ENCODE measurements at places on chromosomes 12 and 14.

- DNase-seq, result peak; percentile 69
Observed at GRCh38 chr12:113135178-113136127, at the start of gene RASAL1. Gene RASAL1 (minus strand): TSS chr12:113135761. CDS start chr12:113135462, 299 bp downstream.

DNA sequence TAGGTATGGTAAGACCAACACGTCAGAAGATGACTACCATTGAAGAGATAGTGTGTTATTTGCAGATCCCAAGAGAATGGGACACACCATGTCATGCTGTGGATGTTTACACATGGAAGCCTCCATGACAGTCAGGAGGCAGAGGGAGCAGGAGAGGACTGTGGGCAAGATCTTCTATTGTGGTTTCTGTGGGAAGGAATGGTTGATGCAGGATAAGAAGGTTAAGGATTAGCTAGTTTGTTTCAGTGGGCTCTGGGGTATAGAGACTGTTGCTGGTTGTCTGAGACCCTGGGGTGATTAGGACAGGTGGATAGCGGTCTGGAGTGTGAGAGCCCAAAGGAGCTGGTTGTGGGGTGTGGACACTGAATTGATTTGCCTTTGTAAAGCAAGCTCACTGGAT lies 23.3 kb downstream of the TAS2R7 start:
- no peak for DNase-seq

- DNase-seq, result peak; percentile 61
Observed at GRCh38 chr12:13100882-13101769, 2.3 kb downstream of the GSG1 start.

- DNase-seq, result no peak
Observed at GRCh38 chr12:56391721-56392120, 29.1 kb upstream of the APOF start.

GRCh38 chr14:100155049-100155621 lies 4.3 kb downstream of the DEGS2 start:
- DNase-seq, result no peak

DNA sequence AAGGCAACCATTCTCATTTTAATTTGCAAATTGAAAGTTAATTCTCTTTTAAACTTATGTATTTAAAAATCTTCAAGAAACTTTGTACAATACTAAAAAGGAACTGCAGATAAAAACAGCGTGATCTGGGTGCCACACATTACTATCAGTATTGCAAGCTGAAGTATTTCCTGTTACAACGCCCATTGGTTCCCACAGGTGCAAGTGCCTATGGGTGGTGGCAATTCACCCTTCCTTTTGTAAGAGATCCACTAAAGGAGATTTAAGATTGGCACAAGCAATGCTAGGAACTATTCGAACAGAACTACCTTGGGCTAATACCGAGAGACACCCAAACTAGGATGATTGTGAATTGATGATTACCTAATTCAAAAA lies 13.2 kb downstream of the TAOK3 start:
- DNase-seq, result no peak

DNA sequence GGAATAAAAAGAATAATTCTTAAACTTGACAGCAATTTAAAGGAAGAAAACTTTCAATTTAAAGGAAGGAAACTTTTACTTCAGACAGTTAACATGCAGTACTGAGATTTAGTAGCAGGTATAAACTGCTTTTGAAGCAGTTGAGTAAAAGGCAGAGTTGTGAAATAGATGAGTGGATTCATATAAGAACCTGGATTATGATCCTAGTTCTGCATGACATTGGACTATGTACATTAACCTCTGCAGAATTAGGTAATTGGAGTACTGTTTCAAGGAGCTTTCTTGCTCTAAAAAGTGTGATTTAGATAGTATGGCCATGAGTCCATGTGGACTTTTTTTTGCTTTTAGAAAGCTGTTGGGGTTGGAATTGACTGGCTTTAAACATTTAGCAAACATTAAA lies 29.7 kb downstream of the ATP2A2 start:
- DNase-seq, result no peak

GRCh38 chr14:100292301-100292775 lies 13.9 kb downstream of the SLC25A29 start:
- DNase-seq, result no peak

- DNase-seq, result no peak
Observed at GRCh38 chr14:90559811-90560492, 163.1 kb downstream of the CALM1 start.

- DNase-seq, result no peak
Observed at GRCh38 chr14:89255852-89256251, 161.2 kb downstream of the FOXN3 start.

DNA sequence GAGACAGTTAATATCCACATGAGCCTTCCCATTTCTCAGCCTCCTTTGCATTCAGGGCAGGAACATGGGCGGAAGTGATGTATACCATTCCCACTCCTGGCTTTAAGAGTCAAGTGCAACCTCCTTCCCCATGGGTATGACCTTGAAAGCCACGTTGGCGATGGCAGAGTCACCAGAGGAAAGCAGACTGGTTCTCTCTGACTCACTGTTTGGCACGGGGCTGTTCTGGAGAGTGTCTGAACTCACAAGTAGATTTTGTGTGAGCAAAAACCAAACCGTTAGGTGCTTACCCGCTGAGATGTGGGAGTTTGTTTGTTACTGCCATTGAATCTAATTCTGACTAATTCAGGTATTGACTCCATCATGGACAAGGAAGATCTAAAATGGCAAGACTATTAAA lies 36.7 kb upstream of the PZP start:
- DNase-seq, result no peak

GRCh38 chr14:68800390-68800789 lies 7.5 kb upstream of the ZFP36L1 start:
- no peak for DNase-seq

GRCh38 chr14:52694761-52695480 lies 437 bp downstream of the ERO1A start:
- DNase-seq, result peak; percentile 40

DNA sequence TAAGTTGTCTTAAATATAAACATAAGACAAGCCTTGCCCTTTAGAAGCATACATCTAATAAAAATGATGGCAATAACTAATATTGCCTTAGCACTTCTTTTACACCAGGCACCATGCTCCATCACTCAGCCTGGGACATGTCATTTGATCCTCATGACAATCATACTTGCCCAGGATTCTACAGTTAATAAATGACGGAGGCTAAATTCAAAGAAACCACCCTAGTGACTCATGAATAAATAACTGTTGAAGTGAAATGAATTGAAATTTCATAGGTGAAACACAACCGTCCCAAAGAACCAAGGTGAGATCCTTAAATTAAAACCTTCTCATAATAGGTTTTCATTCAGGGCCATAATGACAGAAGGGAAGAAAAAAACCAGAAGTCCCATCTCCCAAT lies 89.5 kb downstream of the GRIN2B start:
- DNase-seq, result no peak

- no peak for DNase-seq
Observed at GRCh38 chr12:5295996-5296395, 135.9 kb upstream of the NTF3 start.

GRCh38 chr14:23464700-23465099 lies 4.8 kb upstream of the NGDN start:
- DNase-seq, result no peak

- no peak for DNase-seq
Observed at GRCh38 chr12:49111206-49111605, 559 bp upstream of the LMBR1L start.

GRCh38 chr12:68304626-68305025 lies 27.5 kb downstream of the MDM1 start:
- no peak for DNase-seq

DNA sequence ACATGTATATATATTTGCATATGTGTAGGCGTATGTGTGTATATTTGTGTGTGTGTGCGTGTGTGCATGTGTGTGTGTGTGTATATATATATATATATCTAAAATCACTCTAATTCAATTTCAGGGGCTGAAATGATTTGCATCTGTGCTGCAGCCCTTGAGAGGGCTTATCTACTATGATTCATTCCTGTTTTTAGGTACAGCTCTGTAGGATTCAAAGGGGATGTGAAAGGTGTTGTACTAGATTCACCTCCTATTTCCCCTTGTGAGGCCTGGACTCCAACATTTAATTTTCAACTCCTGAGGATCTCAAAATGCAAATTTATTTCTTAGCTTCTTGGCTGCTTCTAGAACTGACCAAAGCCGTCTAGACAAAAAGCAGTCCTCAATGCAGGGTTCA lies 11.1 kb downstream of the ERP27 start:
- no peak for DNase-seq

DNA sequence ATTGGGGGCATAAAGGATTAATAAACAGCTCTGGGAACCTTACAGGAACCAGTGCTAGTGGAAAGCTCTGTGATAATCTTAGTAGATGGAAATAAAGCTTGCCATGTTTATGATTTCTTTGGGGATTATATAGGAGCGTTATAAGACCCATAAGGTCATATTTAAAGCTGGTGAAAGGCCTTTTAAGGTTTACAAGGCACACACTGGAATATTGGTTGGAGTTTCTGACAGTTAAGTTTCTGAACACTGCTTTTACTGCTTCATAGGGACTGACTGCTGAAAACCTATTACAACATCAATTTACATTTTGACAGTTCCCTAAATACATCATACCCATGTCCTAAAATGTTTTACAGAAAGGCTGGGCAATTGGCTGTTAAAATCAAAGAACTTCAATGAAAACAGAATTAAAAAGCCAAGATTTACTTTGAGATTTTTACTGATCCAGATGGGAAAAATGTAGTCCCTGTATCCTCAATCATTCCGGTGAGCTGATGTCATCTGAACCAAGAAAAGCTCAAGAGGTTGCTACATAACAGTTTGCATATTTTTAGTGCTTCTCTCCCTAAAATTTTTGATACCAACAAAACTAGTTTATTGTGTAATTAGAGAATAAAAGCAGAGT lies 153.7 kb upstream of the IGF1 start:
- DNase-seq, result no peak

GRCh38 chr14:59333668-59334067 lies 131.5 kb downstream of the GPR135 start:
- peak; percentile 29 for DNase-seq

- no peak for DNase-seq
Observed at GRCh38 chr12:39294715-39295114, 148.2 kb downstream of the KIF21A start.

GRCh38 chr12:82958966-82959365 lies 272.3 kb downstream of the TMTC2 start:
- DNase-seq, result no peak

All from NCI-H2107 (cell line).